ENCODE measurements at places on chromosomes 1 and 21.

DNA sequence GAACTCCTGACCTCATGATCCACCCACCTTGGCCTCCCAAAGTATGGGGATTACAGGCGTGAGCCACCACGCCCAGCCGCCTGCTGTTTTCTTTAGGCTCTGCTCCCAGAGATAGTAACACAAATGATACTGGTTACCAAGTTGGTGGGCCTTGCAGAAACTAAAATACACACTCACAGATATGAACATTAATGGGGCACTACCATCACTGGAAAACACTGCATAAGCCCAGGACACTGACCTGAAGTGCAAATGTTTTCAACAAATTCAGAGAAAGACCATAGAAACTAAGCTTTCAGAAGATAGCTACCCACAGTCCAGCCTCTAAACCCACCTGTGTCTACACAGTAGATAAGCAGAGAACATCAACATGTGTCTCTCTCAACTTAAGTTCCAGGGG lies 180.5 kb downstream of the FCRL5 start:
- H3K27me3 ChIP-seq = no peaks in the 10 kb centered on the region
- DNase-seq = no peak
- H3K4me3 ChIP-seq = no peak overlapping the region
- H3K4me1 ChIP-seq = peaks cover 8% of the 10 kb centered on the region

- no peak overlapping the region for H3K27ac ChIP-seq
- H3K36me3 ChIP-seq = no peaks in the 10 kb centered on the region
- H3K4me1 ChIP-seq = no peaks in the 10 kb centered on the region
- no peak for DNase-seq
- H3K27me3 ChIP-seq = no peaks in the 10 kb centered on the region
- H3K4me3 ChIP-seq = no peak overlapping the region
Observed at GRCh38 chr21:38363693-38364092, 106.9 kb downstream of the KCNJ15 start.

GRCh38 chr21:46411236-46411635 lies 47.5 kb upstream of the DIP2A start:
- no peak for DNase-seq
- H3K27ac ChIP-seq = no peak overlapping the region
- no peaks in the 10 kb centered on the region for H3K36me3 ChIP-seq
- H3K27me3 ChIP-seq = no peaks in the 10 kb centered on the region

- H3K4me1 ChIP-seq = peaks cover 17% of the 10 kb centered on the region
- peaks cover 9% of the 10 kb centered on the region for H3K27me3 ChIP-seq
- H3K4me3 ChIP-seq = no peak overlapping the region
- H3K36me3 ChIP-seq = no peaks in the 10 kb centered on the region
Observed at GRCh38 chr1:33433509-33434362, 2.8 kb upstream of the PHC2 start.

- H3K27me3 ChIP-seq = no peaks in the 10 kb centered on the region
- DNase-seq = no peak
- no peak overlapping the region for H3K27ac ChIP-seq
Observed at GRCh38 chr1:223496883-223497282, 103.7 kb downstream of the CCDC185 start.

DNA sequence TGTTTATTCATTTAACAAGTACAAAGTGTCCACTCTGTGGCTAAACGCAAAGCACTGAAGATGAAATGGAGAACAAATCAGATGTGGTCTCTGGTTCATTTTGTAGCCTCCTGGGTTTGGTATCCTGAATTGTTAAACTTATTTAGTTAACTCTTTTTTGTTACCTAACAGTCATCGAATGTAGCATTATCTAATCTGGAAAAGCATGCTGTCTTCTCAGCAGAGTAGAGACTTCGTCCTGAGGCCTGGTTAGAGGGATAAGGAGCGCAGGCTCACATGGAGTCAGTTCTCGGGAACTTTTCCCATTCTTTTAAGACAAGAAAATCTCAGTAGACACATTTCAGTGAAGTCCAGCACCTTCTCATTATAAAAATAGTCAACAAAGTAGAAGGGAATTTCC lies 33.1 kb upstream of the SH3D21 start:
- H3K4me1 ChIP-seq = peaks cover 24% of the 10 kb centered on the region
- no peak overlapping the region for H3K4me3 ChIP-seq
- H3K27me3 ChIP-seq = no peaks in the 10 kb centered on the region
- no peaks in the 10 kb centered on the region for H3K36me3 ChIP-seq

DNA sequence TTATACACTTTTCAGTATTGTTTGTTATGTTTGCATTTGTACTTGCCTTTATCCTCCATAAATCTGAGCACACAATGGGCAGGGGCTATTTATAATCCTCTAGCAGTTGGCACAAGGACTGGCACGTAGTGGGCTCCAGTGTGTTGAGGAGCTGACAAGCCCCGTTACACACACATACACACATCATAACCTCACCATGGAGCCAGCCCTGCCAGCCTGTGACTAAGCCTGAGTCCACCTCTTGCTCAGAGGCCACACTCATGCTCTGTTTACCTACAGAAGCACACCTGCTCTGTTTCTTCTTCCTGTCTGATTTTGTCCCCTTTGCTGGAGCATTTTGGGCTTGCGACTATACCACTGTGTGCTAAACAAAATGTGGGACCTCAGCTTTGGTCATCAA lies 64.5 kb upstream of the SPATA6 start:
- no peaks in the 10 kb centered on the region for H3K4me1 ChIP-seq
- no peak overlapping the region for H3K4me3 ChIP-seq
- no peak overlapping the region for H3K27ac ChIP-seq
- DNase-seq = no peak
- H3K36me3 ChIP-seq = no peaks in the 10 kb centered on the region
- peaks cover 45% of the 10 kb centered on the region for H3K27me3 ChIP-seq

GRCh38 chr1:8856689-8857412 lies 21.6 kb downstream of the ENO1 start:
- peak overlapping the region; percentile 56 for H3K27ac ChIP-seq
- H3K27me3 ChIP-seq = no peaks in the 10 kb centered on the region
- no peak for DNase-seq
- peaks cover 20% of the 10 kb centered on the region for H3K4me1 ChIP-seq
- no peak overlapping the region for H3K4me3 ChIP-seq

- no peaks in the 10 kb centered on the region for H3K4me1 ChIP-seq
- no peak overlapping the region for H3K27ac ChIP-seq
- H3K4me3 ChIP-seq = no peak overlapping the region
- no peaks in the 10 kb centered on the region for H3K36me3 ChIP-seq
Observed at GRCh38 chr1:111249960-111250359, 22.4 kb downstream of the CHI3L2 start.

DNA sequence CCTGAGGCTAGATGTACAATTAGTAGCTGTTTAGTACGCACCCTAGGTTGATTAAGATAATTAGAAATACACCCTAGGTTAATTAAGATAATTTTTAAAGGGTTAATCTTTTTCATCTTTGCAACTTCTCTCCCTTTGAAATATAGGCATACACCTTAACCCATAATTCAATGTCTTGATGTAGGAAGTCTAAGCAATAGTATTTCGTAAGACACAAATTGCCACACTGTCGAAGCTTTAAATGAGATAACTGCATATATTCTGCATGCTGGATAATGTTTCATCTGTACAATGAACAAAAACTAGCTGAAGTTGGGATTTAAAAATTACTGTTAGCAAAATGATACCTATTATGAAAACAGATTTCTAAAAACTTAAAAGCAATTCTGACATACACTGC lies 122.9 kb downstream of the EVI5 start:
- no peak overlapping the region for H3K27ac ChIP-seq
- H3K36me3 ChIP-seq = no peaks in the 10 kb centered on the region
- no peaks in the 10 kb centered on the region for H3K4me1 ChIP-seq
- no peak for DNase-seq
- no peak overlapping the region for H3K4me3 ChIP-seq
- H3K27me3 ChIP-seq = no peaks in the 10 kb centered on the region

GRCh38 chr1:106924360-106924759 lies 132.1 kb upstream of the PRMT6 start:
- H3K36me3 ChIP-seq = no peaks in the 10 kb centered on the region
- no peak for DNase-seq
- no peak overlapping the region for H3K27ac ChIP-seq
- no peak overlapping the region for H3K4me3 ChIP-seq
- no peaks in the 10 kb centered on the region for H3K27me3 ChIP-seq

GRCh38 chr1:45926330-45926729 lies 122.9 kb downstream of the MAST2 start:
- H3K4me1 ChIP-seq = no peaks in the 10 kb centered on the region
- DNase-seq = no peak
- H3K27ac ChIP-seq = no peak overlapping the region
- no peaks in the 10 kb centered on the region for H3K27me3 ChIP-seq
- H3K4me3 ChIP-seq = no peak overlapping the region

DNA sequence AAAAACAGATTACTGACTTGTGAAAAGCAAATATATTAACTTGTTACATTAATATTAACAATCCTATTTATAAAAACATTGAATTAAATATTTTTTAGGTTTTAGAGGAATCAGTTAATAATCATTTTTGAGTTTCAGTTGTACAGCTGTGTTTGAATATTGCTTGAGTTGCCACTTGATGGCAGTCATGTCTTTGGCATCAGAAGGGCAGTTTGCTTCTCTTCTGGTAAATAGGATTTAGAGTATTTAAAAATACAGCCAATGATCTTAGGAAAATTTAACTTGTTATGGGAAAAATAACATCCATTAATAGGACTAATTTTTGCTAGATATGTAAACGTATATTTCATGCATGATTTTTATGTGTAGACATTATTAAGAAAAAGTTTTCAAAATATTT lies 234.1 kb downstream of the NCAM2 start:
- no peak overlapping the region for H3K27ac ChIP-seq
- H3K4me3 ChIP-seq = no peak overlapping the region
- H3K36me3 ChIP-seq = no peaks in the 10 kb centered on the region
- peak; percentile 36 for DNase-seq
- no peaks in the 10 kb centered on the region for H3K27me3 ChIP-seq

DNA sequence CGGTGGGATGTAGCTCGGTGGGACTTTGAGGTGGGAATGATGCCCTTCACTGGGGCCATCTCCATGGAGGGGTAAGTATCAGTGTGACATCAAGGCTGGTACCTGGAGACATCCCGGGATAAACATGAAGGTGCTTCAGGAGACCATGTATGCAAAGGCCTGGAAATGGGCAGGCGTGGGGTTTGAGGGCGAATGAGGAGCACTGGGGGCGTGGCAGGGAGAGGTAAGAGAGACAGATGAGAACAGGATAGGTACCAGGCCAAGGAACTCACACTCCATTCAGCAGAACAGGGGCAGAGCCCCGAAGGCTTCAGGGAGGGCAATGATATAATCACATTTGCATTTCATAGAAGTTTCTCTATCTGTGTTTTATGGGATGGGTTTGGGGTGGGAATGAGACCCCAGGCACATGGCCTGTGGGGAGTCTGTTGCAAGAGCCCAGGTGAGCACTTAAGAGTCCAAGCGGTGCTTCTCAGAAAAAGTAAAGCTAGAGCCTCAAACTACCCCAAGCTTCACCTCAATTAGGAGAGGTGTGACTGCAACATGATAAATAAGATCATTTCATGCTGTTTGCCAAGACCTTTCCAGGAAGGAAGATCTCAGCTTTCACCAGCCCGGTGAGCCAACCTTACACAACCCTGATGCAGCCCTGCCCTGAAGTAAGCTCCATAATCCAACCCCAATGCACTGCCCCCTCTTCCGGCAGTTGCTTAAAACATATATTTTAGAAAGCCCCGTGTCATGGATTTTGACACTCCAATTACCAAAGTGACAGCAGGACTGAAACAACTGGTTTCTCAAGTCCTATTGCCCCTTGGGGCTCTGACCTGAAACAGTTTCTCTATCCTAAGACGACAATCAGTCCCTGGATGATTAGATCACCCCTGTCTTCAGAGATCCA lies 7.4 kb downstream of the S100A9 start:
- H3K4me3 ChIP-seq = no peak overlapping the region
- no peaks in the 10 kb centered on the region for H3K36me3 ChIP-seq
- DNase-seq = no peak
- H3K4me1 ChIP-seq = no peaks in the 10 kb centered on the region
- no peak overlapping the region for H3K27ac ChIP-seq

- H3K27me3 ChIP-seq = no peaks in the 10 kb centered on the region
- H3K27ac ChIP-seq = no peak overlapping the region
- no peaks in the 10 kb centered on the region for H3K36me3 ChIP-seq
- H3K4me3 ChIP-seq = no peak overlapping the region
Observed at GRCh38 chr1:89725011-89725370, 92.1 kb downstream of the LRRC8C start.

DNA sequence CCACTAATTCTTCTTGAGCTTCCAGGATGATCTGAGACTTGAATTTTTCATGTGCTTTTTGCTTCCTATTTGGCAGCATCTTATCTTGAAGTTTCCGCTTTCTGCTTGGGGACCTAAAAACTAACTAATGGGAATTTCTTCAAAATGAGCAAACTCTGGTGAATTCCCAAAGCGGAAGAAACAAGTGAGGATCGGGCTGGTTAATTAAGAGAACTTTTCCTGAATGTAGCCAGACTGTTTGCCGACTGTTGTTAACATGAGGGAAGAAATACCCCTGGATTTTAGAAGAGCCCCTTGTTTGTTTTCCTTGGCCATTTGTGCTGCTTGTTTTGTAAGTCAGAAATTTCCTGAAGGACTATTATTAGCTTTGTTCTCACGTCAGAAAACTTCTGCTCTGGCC lies 6.1 kb upstream of the SELE start:
- no peak for DNase-seq
- H3K4me1 ChIP-seq = no peaks in the 10 kb centered on the region
- H3K27me3 ChIP-seq = no peaks in the 10 kb centered on the region
- no peak overlapping the region for H3K4me3 ChIP-seq

Data from hepatocyte (in vitro differentiated cells).